Lower lobe of right lung (tissue), 2 donors: ENCODE measurements at places on chromosomes 3 and 15.

DNA sequence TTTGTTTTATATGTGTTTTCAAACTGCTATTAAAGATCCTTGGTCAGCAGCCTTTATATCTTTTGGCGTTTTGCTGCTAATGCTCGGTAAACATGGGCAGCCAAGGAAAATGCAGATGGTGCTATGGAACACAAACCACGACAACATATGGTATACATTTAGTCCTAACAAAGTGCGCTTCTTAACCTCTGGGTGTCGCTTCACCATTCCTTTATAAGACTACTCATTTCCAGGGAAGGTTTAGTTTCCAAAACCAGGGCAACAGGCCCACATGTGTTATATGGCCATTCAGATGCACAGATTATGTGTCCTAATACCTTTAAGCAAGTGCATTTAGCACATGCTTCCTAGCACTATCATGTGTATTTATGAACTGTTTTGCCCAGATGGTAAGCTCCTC is 14.7 kb downstream of the SHOX2 start:
- DNase-seq: no peak

DNA sequence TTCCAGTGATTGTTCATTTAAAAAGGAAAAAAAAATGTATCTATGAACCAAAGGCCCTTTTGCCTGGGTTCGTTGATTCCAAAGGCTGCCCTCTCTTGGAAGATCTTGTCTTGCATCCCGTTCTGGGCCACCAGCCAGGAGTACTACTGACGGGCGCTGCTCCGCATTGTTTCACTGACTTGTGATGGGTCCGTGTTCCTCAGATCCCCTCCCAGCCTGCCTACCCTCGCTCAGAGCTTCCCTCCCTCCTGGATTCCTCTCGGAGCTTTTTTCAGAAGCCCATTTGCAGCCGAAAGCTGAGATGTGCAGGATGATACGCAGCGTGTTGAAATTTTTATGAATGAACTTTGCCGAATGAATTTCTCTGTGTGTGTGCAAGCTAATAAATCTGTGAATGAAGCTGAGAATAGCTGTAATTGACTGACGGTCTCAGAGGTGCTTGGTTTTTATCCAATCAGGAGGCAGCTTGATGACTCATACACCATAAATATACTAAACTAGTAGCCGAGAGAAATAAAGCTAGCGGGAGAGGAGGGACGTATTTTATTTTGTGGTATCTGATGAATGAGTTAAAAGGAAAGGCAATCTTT is at the start of gene SHC4:
TSS of gene SHC4 (minus strand) at position 396 of the 590 bp plus-strand sequence. CDS start 904 bp downstream, outside the sequence.
- no peak for DNase-seq

GRCh38 chr15:61051569-61052031 is 177.5 kb downstream of the RORA start:
- DNase-seq: no peak

GRCh38 chr15:90819850-90820249 is 48.5 kb upstream of the FURIN start:
- no peak for DNase-seq

DNA sequence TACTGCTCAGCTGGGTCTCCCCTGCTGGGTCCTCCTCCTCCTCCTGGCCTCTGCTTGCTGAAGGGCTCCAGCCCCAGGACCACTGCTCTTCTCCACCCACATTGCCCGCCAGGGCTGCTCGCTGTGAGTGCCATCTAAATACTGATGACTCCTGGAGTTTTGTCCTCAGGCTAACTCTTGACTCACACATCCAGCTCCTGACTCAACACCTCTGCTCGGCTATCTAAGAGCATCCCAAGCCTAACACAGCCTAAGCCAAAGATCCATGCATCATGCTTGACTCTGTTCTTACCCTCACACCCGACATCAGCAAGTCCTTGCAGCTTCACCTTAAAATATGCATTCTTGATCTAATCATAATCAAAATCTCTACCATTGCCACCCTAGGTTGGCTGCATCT is 260.2 kb downstream of the KLF13 start:
- no peak for DNase-seq

GRCh38 chr15:40911141-40911540 is 16.9 kb downstream of the VPS18 start:
- no peak for DNase-seq

GRCh38 chr3:23038471-23038870 is 164.7 kb upstream of the UBE2E2 start:
- DNase-seq: no peak

DNA sequence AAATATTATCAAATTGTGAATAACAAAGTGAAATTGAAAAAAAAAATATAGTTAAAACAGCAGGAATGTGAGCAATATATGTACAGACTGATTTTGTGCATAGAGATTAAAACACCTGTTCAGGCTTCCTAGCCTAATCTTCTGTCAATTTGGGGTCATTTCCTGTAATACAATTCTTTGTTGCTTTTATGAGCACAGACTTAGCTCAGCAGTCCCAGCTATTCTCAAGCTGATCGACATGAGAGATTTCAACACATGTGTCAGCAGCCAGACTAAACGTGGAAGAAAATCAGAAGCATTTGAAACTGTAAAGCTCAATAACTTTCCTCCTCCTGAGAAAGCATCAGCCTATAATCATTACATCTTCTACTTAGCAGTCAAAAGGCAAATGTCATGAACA is 1.6 kb upstream of the FHIT start:
- DNase-seq: no peak

DNA sequence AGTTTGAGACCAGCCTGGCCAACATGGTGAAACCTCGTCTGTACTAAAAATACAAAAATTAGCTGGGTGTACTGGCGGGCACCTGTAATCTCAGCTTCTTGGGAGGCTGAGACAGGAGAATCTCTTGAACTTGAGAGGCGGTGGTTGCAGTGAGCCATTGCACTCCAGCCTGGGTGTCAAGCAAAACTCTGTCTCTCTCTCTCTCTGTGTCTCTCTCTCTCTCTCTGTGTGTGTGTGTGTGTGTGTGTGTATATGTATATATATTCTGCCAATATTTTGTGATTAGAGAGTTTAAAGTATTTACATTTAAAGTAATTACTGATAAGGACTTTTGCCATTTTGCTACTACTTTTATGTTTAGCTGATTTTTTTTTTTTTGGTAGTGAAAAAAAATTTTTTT is 15.7 kb downstream of the RBM6 start:
- no peak for DNase-seq

- no peak for DNase-seq
Measured at GRCh38 chr3:67017211-67017610, 19.1 kb downstream of the KBTBD8 start.

GRCh38 chr3:173725507-173725906 is 328.0 kb downstream of the NLGN1 start:
- no peak for DNase-seq

DNA sequence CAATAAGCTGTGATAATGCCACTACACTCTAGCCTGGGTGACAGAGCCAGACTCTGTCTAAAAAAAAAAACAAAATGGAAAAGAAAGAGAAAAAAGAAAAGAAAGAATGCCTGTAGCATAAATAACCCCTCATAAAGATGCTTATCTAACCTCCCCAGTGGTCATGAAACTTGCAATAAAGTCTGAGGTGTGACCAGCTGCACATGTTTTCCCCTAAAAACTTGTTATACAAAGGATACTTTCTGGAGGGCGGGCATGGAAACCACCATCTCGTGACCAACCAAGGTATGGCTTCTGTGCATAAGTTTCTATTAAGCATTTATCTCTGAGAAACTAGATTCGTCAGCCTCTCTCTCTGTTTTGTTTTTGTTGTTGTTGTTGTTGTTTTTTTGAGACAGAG is 21.8 kb downstream of the CCDC32 start:
- no peak for DNase-seq

DNA sequence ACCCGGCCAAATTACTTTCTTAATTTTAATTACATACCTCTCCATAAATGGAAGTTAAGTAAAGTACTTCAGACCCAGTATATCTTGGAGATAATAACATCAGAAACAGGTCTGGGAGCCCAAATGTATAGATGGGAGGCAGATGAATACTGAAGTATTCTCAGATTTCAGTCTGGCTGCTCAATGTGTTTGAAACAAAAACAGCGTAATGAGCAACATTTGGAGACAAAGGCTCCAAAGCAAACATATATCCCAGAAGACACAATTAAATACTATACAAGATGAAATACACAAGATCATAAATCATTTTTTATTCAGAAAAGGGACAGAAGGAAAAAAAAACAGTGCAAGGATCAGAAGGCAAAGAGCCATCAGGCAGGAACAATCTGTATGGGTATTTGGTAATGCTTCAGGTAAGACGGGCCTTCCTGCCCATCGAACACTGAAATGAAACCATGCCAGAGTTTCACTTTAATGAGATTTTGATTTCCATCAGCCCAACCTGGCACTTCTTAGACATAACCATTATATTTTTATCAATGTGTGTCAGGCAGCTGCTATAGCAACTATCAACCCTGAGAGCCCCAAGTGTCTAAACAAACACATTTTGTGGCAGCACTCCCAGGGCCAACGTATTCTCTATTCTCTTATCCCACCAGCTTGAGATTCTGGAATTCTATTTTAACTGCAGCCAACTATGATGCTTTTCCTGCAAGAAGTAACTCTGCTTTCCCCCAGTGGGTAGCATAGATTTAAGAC is 210.8 kb downstream of the STT3B start:
- DNase-seq: no peak

- DNase-seq: no peak
Measured at GRCh38 chr15:56351957-56352506, 13.2 kb upstream of the TEX9 start.

DNA sequence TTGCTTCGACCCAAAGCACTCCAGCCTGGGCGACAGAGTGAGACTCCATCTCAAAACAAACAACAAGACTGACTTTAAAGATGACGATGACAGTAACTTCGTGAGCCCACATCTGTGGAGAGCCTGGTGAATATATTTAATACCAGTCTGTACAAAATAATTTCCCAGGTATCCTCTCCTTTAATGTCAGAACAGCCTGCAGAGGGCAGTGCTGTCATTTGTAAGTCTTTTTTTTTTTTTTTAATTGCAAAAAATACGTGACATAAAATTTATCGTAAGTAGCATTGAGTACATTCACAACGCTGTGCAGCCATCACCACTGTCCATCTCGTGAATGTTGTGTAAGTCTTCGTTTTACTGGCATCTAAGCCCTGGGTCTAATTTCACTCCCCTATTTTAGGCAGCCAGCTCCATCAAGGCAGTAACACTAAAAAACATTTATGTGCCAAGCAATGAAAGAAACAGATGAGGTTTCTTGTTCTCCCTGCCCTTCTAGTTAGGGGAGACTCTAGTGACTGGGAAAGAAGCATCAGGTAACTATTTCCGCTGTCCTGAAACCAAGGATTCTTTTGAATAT is 1.4 kb downstream of the HTD2 start:
- no peak for DNase-seq

DNA sequence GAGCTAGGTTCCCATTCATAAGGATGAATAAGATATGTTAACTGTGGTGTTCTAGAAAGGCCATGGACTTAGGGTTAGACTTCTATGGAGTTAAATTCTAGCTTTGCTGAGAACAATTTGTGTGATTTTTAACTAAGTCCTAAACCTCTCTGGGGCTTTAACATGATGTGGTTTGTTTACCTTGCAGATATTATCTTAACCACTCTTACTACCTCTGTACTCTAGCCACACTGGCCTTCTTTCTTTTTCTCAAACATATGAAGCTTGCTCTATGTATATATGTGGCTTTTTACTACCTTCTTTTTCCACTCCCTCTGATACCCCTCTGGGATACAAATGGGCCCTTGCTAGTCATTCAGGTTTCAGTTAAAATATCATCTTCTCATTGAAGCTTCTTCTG is 108.4 kb downstream of the ZNF609 start:
- DNase-seq: no peak

DNA sequence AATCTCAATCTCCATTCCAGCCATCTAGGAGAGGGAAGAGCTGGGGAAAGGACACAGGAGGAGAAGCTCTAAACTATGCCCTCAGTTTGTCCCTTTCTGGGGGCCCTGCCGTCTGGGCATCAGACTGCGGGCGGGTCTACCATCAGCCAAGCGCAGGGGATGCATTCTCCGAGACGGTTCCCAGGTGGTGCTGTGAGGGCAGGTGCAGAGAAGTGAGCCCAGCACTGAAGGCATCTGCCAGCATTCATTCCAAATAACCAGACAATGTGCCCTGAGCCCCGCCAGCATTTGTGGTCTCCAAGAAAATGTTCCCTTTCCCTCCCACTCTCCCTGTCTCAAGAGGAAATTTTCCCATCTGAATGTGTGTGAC is 265.7 kb downstream of the XXYLT1 start:
- DNase-seq: no peak

DNA sequence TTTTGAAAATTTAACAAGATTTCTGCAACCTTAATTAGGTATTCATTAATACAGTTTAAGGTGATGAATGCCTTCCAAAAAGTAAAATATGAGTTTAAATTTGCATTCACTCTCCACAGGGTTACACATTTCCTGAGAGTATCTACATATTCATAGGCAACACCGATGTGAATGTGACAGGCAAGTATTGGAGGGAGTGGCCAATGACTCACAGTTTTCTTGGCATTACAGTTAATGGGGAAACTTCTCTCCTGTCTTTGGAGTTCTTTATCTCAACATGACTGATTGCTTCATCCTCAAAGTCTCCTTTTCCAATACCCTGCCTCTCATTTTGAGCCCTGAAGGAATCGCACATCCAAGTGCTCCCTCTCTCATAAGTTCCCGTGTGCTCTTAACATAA is 181.9 kb upstream of the CHL1 start:
- DNase-seq: no peak

GRCh38 chr3:10223676-10224639 is 24.3 kb upstream of the TATDN2 start:
- no peak for DNase-seq

DNA sequence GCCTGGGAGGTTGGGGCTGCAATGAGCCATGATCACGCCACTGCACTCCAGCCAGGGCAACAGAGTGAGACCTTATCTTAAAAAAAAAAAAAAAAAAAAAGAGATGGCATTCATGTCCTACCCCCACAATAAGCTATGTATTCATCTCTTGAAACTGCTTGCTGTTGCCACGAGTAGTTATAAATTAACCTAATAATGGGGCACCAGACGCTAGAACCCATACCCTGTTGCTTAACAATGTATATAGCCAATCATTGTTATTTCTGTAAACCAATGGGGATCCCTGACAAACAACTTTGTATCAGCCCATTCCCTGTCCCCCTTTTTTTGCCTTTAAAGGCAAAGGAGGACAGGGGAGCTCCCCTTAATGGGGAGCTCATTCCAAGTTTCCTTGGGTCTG is 2.8 kb upstream of the LACTB start:
- DNase-seq: no peak

DNA sequence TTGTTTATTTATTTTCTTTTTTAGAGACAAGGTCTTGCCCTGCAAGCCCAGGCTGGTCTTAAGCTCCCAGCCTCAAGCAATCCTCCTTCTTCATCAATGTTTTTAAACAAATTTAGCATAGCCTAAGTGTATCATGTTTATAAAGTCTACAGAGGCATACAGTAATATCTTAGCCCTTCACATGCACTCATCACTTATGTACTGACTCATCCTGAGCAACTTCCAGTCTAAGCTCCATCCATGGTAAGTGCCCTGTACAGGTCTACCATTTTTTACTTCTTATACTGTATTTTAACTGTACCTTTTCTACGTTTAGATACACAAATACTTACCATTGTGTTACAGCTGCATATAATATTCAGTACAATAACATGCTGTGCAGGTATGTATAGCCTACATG is 860.0 kb downstream of the FHIT start:
- DNase-seq: no peak

- DNase-seq: peak; percentile 64
Measured at GRCh38 chr3:149536429-149536828, 61.9 kb downstream of the TM4SF4 start.

- DNase-seq: no peak
Measured at GRCh38 chr3:142819179-142819578, 69.7 kb downstream of the PCOLCE2 start.

GRCh38 chr15:59290295-59291212 is 82.1 kb downstream of the MYO1E start:
- no peak for DNase-seq
